ENCODE measurements at places on chromosomes 4 and X. TPM values are rescaled to one million over a fixed set of nuclear protein-coding genes. Genes with fewer than 3 reads are reported as not detected.

DNA sequence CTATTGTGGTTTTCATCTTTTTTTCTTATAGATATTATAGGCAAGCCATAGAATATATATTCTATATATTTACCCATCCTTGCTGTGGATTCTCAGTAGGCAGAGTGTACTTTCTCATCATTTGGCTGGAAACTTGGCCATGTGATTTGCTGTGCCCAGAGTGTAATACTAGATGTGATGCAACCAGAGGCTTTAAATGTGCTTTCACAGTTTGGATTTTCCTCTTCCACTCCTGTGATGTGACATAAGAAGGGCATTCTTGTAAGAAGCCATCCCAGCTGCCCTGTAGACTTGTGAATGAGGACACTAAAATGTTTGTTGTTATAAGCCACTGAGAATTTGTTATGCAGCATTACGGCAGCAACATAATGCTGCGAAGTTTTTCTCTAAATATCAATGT is 10.4 kb upstream of the HPGDS start:
- DNase-seq, result no peak

- DNase-seq, result no peak
Observed at GRCh38 chr4:1460967-1461868, 55.0 kb upstream of the NKX1-1 start.

DNA sequence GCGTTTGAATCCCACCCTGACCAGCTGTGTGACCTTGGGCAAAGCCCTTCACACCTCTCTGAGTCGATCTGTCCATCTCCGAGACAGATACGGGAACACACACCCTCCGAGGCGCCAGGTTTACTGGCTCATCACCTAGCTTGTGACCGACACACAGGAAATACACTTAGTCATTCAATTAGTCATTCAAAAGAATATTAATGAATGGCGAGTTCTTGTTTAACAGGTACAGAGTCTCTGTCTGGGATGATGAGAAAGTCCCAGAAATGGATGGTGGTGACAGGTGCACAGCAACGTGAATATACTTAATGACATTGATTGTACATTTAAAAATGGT is 80.6 kb downstream of the PPP2R2C start:
- DNase-seq, result no peak

DNA sequence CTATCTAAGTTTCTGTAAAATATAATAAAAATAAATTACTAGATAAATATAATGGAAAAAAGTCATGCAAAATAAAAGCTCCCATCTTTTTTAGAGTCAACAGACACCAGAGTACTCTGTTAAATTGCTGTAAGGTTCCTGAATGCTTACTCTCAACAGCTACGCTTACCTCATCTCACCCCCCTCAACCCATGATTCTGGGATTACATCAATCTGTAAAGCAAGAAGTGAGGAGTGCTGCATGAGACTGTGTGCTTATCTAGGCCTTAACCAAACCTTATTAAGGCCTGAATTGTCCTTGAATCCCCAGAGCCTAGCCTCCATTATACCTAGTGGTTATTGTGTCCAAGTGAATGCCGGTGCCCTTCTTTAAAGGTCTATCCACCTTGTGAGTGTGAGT is 735.8 kb downstream of the RPA4 start:
- DNase-seq, result no peak

GRCh38 chrX:50202539-50202938 is 1.7 kb upstream of the AKAP4 start:
- peak; percentile 8 for DNase-seq

- no peak for DNase-seq
Observed at GRCh38 chr4:101835121-101835904, 44.8 kb downstream of the BANK1 start.

DNA sequence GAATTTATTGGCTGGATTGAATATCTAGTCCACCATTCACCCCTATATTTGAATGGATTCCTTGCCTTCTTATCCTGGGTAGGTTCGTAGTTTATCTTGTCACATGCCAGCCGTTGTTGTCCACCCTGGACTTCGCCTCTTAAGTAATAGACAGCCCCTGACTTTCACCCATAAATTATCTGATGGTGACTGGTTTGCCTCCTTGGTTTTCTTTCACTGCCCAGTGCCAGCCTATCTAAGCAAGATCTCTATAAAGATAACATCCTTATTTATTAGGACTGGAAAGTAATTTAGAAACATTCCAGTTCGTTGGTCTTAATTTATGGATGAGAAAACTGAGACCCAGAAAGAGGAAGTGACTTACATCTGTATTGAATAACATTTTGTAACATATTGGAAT is 410.3 kb downstream of the RPA4 start:
- DNase-seq, result no peak

- DNase-seq, result no peak
Observed at GRCh38 chrX:73214426-73215094, at the start of gene NAP1L2. NAP1L2 (minus strand) TSS chrX:73214851; CDS start chrX:73214492, 359 bp downstream.

GRCh38 chr4:39883646-39884045 is 94.1 kb downstream of the PDS5A start:
- DNase-seq, result no peak

DNA sequence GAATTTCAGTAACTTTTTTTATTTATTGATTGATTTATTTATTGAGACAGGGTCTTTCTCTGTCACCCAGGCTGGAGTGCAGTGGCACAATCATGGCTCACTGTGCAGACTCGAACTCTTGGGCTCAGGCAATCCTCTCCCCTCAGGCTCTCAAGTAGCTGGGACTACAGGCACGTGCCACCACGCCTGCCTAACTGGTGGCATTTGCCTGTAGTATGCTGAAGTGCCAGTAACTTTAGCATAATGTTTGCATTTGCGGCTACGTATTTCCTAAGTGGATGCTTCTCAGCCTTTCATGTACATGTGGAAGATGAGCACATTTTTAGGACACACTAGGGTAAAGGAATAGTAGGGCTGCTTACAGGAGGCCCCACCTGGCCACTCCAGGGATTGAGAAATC is 45.3 kb upstream of the ATXN3L start:
- DNase-seq, result no peak

GRCh38 chr4:170691168-170691567 is 601.4 kb upstream of the AADAT start:
- DNase-seq, result no peak

DNA sequence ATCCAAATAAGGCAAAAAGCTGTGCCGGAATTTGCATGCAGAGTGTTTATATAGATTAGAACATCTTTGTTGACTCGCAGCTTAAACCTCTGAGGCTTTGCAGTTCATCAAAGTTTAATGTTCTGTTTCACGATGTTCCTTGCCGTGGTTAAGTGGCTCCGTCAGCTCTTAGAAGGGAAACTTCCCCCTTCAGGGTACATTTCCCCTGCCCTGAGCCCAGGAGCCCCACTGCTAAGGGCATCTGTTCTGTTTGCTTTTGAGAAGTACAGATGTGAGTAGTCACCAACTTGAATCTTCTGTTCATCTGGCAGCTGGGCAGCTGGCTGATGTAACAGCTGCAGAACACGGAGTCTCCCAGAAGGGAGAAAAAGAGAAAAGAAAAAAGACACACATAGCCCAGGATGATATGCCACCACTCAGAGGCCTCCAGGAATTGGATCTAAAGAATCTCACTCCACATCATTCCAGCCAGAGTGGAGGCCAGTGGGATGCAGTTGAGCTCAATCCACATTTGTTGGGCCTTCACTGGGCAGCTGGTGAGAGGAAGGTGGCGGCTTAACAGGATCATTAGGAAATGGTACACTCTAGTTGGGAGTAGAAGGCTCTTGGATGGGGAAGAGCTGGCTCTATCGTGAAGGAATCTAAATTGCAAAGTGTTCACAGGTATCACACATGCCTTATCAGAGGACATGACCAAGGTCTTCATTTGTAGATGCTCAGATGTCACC is 178.7 kb upstream of the RBPJ start:
- no peak for DNase-seq

DNA sequence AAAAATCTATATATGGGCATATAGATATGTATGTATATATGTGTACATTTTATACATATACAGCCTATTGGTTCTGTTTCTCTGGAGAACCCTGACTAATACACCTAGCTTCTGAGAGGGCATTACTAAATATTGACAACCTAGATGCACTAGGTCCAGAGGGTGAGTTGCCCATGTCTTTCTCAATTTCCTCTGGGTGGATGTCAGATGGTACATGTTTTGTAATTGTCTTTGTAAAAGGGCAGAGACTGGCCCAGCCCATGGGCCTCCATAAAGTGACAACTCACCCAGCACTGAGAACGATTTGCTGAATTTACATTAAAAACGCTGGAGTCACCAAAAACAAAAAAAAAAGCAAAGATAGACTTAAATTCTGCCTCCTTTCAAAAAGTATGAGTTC is 198.5 kb upstream of the FAM241A start:
- no peak for DNase-seq

DNA sequence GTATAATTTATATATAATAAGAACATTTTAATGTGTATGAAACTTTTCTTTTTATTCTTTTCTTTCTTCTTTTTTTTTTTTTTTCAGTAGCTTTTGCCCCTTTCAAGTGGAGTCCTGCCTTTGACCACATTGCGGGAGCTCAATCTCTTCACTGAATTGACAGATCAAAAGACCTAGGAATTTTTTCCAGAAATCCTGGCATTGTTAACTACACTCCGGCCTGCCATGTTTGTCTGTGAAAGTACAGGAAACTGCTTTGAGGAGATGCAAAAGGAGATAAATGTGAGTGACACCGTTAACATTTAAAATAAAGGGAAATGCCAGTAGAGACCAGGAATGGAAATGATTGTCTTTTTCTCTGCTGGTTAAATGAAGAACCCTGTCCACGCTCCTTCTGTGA is 159.3 kb upstream of the VCX3A start:
- DNase-seq, result no peak

DNA sequence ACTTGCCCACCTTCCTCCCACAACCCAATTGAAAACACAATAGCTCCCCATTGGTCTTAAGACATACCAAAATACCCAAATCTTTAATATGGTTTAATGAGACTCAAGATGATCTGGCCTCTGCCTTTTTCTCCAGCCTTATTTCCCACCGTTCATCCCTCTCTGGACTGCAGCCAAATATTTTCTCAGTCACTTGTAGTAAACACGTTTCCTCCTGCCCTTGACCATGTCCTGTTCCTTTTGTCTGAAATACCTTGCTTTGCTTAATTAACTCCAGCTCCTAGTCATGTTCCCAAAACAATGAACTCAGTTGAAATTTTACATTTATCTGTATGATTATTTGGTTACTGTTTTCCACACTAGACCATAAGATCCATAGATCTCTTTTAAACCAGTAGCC is 8.4 kb upstream of the NUP54 start:
- peak; percentile 20 for DNase-seq

- DNase-seq, result no peak
Observed at GRCh38 chr4:138802499-138802898, 213.1 kb upstream of the NOCT start.

GRCh38 chr4:84826681-84827080 is 139.8 kb downstream of the WDFY3 start:
- DNase-seq, result no peak

DNA sequence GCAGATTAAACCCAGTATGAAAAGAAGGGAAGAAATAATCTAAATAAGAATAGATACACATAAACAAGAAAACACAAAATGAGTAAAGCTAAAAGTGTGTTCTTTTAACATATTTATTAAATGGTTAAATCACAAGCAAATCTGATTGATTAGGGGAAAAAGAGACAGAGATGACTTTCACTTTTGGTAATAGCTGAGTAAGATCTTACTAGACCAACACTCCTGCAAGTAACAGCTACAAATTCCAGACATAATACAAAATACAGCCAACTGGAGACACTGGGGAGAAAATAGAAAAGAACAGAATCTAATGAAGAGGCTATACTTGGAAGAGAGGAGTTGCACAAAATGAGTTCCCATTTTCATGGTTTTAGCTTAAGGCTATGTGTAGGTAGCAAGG is 33.5 kb downstream of the OR13H1 start:
- DNase-seq, result no peak

- no peak for DNase-seq
Observed at GRCh38 chr4:53009824-53010223, 147.7 kb downstream of the RASL11B start.

DNA sequence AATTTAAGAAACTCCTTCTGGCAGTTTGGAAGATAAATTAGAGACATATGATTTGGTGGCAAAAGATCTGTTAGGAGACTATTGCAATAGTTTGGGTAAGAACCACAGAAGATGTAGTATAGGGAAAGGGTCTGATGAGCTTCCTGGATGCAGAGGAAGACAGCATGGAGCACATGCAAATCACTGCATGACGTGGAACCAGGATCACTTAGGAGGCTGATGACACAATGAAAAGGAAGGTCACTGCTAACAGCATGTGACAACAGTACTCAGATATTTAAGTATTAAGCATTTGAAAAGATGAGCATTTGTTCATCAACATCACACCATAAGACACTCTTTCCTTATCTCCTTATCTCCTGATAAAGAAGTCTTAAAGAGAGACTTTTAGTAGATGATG is 167.8 kb upstream of the LDB2 start:
- DNase-seq, result no peak

GRCh38 chrX:119071381-119071780 is 1.4 kb upstream of the CT47C1 start:
- DNase-seq, result no peak

GRCh38 chr4:107993969-107994368 is 4.3 kb downstream of the HADH start:
- no peak for DNase-seq

- DNase-seq, result no peak
Observed at GRCh38 chrX:26286836-26287235, 70.9 kb downstream of the MAGEB5 start.

GRCh38 chrX:17474892-17475291 is 99.9 kb downstream of the NHS start:
- DNase-seq, result no peak

- no peak for DNase-seq
Observed at GRCh38 chr4:139550724-139551429, 5.1 kb downstream of the SETD7 start.

DNA sequence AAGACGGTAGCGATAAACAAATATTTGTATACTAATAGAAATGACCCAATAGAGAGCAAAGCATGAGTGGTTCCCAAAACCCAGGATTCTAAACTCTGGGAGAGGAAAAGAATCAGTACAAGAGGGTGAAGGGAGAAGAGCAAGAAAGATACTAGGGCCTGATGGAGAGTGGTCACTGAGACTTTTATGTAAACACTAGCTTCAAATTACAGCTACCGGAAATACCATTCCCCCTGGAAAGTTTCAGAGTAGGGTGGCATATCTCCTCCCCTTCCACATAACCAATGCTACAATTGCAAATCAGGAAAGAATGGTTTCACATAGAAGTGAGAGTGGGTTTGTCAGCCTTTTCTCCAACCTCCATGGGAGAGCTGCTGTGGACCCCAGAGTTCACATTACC is 77.1 kb downstream of the EIF4E start:
- DNase-seq, result no peak

GRCh38 chr4:109251396-109251795 is 51.1 kb downstream of the COL25A1 start:
- DNase-seq, result no peak

The CT55 gene
- total RNA-seq, result not detected

The GPR173 gene
- 2.7 TPM for total RNA-seq

The AR gene
- 11.4 TPM for total RNA-seq

The FAM184B gene
- total RNA-seq, result not detected

The ANOS1 gene
- 1.2 TPM for total RNA-seq

The TECRL gene
- not detected for total RNA-seq

The DRP2 gene
- total RNA-seq, result 0.13 TPM

The ANXA3 gene
- 292 TPM for total RNA-seq

The MAGEB2 gene
- not detected for total RNA-seq

The RIPPLY1 gene
- not detected for total RNA-seq

The CYLC1 gene
- not detected for total RNA-seq

The VCX gene
- not detected for total RNA-seq

The NSG1 gene
- 33.4 TPM for total RNA-seq

The ENPEP gene
- total RNA-seq, result not detected

The SHISA3 gene
- total RNA-seq, result 17.2 TPM
